ENCODE measurements at places on chromosomes 2 and 18.

- no peak for DNase-seq
These were observed 82.6 kb downstream of the C18orf54 start for GRCh38 chr18:54440292-54440691.

DNA sequence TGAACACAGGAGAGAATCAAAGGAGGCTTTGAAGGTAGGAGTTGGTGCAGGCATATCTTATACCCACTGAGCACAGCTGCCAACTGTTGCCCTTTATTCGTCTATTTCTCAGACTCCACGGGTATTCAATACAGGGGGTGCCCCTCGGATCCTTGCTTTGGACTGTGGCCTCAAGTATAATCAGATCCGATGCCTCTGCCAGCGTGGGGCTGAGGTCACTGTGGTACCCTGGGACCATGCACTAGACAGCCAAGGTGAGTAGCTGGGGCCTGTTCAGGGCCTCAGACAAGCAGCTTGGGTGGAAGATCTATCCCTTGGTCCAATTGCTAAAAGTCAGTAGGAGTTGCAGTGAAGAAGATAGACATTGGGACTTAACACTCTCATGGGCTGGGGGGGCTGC lies 5.2 kb downstream of the CAD start:
- DNase-seq = no peak

DNA sequence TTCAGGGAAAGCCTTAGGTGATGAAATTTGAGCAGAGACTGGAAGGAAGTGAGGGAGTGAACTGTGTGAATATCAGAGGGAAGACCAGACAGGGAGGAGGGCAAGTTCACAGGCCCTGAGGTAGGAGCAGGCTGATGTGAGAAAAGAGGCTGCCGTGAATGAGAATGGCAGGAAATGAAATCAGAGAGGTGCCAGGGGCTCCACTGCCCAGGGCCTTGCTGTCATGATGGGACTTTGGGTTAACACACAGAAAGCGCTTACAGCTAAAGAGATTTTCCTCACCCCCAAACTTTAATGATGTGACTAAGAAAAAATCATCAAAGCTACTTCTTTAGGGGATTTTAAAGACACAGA lies 53.8 kb downstream of the MARCHF4 start:
- no peak for DNase-seq

- DNase-seq = no peak
These were observed 130.9 kb downstream of the TMEM17 start for GRCh38 chr2:62375113-62375420.

DNA sequence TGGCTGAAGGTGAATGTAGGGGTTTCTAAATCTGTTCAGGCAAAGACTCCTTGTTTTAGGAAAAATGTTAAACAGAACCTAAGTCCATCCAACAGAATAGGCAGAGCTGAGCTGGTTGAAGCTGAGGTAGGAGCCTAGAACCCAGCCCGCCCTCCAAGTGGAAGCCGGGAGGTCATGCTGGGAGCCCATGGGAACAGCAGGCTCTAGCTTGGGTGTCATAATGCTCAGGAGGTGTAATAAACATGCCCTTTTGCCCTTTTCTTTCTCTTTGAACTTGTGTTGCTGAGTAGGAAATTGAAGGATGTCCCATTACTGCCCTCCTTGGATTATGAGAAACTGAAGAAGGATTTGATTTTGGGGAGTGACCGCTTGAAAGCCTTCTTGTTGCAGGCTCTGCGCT lies 60.3 kb downstream of the ARMC9 start:
- no peak for DNase-seq

DNA sequence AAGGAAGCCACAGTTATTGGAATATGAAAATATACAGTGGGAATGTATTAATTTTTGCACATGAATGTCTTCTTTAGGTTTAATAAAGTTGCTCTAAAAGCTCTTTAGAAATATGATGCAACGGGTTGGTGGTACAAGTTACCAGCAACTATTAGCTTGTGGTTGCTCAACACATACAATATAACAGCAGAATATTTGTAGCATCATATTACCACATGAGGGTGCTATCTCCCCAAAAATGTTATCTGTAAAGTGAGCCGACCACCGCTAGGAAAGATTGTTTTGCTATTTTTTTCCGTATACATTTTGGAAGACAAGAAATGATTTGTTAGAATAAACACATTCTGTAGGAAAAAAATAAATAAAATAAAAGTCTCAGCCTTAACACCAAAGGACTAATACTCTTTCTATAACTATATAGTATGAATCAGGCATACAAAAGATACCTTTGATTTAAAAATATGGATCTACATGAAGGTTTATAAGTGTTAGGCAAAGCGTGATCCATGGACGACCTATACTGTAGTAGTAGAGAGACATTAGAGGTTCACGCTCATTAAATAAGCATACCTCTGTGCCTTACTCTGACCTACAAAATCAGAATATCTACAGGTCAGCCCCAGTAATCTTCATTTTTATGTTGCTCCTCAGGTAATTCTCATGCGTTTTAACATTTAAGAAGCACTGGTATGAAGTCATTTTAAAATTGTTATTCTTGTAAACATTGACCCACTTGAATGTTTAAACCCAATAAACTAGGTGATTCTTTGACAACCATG lies 1110.6 kb upstream of the ACVR2A start:
- DNase-seq = peak; percentile 84

DNA sequence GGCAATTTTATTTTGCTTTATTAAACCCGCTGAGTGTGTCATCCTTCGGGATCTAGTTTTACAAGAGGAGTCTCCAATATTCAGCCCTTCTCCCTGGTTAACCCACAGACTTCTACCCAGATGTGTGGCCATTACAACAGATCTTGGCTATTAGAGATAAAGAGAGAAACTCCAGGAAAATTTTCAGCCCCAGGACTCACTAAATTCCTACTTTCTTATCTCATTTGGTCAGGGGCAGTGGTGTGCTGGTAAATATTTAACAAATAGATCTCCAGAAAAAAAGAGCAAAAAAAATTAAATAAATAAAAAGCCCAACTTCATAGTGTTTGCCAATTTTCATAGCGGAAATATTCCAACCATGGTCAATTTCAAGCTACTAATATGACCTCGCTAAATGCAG lies 168.4 kb downstream of the RND3 start:
- DNase-seq = no peak

DNA sequence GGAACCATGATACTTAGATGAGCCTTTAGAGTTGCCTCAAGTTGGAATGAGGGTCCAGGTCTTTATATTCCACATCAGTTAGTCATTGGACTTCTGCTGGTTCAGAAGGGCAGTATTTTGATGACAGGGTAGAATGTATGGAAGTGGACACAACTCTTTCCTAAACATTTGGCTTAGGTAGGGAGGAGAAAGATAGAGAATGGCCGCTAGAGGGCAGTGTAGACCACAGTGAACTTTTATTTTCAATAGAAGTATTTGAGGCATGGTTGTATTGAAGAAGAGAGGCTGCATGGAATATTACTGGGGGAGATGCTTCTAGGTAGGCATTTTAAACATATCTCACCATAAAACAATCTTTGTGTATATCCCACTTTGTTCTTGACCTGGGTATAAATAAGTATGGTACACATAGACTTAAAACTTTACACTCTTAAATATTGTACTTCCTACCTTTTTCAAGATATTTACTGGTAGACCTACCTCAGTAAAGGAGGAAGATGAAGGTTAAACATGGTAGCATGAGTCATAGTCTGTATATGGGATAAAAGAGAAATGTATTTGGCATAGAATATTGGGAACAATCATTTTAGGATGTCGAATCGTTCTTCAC lies 497.6 kb upstream of the FAM98A start:
- DNase-seq = no peak

- no peak for DNase-seq
These were observed 154.7 kb upstream of the HDAC4 start for GRCh38 chr2:239555571-239555905.

DNA sequence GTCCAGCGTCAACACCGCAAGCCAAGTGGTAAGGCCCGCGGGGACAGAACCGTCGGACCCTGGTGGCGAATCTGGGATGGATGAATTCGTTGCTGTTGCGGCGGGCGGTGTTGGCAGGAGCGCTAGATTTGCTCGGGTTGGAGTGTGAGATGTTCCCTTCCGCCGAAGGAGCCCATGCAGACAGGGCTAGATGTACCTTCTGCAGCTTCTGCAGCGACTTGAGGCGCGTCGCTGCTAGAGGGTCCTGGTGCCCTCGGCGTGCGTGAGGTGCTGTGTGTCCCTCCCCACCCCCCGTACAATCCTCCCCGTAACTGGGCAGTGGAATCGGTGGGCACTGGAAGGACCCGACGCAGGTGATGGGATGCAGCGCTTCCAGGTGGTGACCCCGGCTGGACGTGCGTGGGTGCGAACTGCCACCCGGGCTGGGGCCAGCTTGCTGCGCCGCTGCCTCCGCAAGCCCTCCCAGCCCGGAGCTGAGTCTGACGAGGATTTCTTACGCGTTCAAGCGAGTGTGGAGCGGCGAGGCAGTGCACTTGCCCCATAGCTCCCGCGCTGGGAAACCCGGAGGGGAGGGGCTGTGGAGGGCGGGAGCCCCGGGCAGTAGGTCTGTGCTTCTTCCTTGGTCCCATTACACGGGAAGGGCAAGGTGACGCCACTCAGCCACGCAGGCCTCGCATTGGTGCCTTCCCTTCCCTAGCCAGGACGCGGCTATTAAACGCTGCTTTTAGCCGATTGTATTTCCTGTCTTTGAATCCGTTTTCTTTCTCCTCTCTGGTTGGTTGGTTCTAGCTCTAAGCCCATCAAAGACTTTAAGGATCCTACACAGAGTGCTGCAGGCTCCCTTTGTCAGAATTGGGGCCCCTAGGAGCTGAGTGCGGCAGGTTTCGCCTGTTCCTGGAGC lies 34.2 kb downstream of the CHRNA1 start:
- peak; percentile 48 for DNase-seq

DNA sequence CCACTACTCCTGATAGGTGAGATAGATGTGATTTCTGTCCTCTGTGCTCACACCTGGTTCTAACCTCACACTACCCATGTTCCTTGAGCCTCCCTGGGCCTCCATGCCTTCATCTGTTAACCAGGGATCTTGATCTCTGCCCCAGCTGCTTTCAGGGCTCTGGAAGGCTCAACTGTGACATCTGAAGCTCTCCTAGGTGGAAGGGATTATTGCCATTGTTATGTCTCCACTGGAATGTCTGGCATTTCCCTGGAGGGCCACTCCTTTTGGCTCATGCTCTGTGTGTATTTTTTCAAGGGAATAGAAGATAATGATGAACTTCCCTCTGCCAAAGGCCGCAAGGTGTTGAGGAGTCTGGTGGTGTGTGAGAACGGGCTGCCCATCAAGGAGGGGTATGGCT lies 41.2 kb downstream of the PCARE start:
- no peak for DNase-seq

DNA sequence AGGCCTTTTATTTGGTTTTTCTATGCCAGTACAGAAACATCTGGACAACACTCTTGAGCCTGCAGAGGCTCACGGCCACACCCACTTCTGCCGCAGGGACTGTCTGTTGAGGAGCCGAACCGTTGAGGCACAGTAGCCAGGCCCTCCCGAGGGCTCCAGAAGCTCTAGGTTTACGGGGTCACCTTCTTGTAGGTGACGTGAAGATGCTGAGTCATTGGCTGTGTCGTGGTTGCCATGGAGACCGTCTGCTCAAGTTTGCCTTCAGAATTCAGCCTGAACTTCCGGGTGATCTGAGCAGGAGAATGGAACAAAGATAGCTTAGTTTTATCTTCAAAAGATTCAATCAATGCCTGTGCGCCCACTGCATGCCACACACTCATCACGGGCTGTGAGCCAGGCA lies 25.9 kb downstream of the BOK start:
- peak; percentile 87 for DNase-seq

DNA sequence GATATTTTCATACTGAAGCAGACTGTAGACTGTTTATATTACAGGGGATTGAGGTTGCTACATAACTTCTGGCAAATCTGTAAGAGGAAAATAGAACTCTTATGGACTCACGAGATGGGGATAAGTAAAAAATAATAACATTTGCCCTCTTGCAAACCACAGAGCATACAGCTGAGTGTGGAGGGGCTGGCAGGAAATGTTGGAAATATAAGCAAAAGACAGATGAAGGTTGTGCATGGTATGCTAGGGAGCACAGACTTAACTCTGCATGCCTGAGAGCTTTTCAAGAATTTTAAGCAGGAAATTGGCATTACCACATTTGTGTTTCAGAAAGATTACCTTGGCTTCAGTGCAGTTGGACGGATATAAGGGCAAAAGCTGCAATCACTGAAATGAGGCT lies 411.1 kb downstream of the RAD51AP2 start:
- peak; percentile 18 for DNase-seq

Data from foreskin fibroblast (primary cell).